ENCODE measurements at places on chromosomes 7 and 10.

GRCh38 chr10:44293306-44293778, 91.6 kb downstream of the CXCL12 start:
- no peak for DNase-seq

DNA sequence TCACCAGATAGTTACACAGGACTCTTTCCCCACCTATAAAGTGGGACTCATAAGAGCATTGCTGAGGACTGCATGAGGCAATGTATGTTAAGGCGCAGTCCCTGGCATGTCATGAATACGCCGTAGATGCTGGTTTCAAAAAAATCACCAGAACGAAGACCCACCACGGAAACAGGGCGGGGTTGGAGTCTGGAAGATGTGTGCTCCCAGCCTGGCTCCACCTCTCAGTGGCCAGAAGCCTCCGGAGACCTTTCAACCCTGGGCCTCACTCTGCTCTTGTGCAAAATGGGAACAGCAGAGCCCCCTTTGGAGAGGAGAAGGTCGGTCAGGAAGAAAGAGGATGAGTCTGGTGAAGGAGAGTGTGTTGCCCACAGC, 12.4 kb upstream of the ZMIZ1 start:
- DNase-seq: no peak

GRCh38 chr10:113562069-113562468, 9.2 kb downstream of the HABP2 start:
- DNase-seq: no peak

GRCh38 chr7:6536262-6537260, 14.7 kb downstream of the GRID2IP start:
- DNase-seq: no peak

- DNase-seq: no peak
These were observed 82.0 kb downstream of the KIF20B start for GRCh38 chr10:89783406-89783805.

DNA sequence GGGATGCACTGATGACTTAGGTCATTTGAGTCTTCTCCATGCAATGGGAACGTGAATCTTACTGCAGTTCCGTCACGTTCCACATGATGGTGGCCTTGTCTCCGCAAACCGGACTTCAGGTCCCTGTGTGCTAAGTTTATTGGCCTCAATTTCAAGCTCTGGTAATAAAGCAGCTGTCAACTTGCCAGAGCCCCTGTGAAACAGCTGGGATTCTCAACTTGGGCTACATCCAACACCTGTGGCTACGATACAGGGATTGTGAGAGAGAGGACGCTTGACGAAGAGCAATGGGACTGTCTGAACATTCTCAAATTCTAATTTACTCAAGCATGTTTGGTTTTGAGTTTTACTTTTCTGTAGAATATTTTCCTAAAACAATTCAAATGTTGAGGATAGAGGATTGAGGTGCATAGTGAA, 174.2 kb downstream of the PTN start:
- no peak for DNase-seq

- peak; percentile 62 for DNase-seq
These were observed 14.6 kb downstream of the EPC1 start for GRCh38 chr10:32332299-32332750.

DNA sequence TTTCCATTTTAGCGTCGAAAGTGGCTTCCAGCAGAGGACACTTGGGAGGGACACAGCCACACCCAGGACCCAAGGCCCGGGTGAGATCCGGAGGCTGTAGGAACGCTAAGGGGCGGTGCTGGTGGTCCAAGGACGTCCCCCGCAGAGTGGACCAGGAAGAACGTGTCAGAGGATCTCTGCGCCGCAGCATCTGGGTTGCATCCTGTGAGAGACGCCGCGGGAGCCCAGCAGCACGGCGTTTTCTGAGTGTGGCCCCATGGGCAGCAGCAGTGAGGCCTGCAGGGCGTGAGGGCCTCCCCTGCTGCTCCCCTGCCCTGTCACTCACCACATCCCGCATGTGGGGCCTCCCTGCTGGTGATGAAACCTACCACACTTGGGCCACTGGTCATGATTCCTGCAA, 40.5 kb upstream of the BNIP3 start:
- no peak for DNase-seq

- DNase-seq: no peak
These were observed 164.6 kb downstream of the PTEN start for GRCh38 chr10:88028072-88028471.

DNA sequence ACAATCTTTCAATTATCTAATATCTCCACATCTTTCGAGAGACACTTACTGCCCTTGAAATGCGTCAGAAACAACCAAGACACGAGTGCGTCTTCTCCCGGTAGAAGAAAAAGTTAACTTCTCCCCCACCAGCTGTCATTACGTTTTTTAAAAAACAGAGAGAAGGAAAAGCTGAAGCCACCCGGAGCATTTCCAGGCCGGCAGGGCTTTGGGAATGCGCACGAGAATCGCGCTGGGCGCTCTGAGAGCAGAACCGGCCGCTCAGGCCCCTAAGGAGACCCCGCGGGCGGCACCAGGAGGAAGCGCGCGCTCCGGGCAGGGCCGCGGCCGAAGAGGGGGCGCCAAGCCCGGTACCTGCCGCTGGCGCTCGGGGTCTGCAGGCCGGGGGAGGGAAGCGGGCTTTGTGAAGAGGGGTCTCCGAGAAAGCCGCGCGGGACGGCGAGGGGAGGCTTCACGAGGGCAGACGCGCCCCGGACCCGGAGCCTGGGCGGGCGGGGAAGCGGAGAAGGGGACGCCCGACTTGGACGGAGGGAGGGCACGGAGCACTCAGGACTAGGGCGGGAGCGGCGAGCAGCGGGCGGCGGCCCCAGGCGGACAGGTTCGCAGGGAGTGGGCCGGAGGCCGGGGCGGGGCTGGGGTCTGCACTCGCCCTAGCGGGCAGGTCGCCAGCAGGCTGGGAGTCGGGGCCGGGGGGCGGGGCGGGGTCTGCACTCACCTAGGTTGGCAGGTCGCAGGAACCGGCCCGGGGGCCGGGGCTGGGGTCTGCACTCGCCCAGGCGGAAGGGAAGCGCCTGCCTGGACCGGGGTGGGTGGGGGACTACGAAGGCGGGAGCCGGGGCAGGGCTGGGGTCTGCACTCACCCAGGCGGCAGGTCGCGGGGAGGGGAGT, 932 bp downstream of the ESYT2 start:
- DNase-seq: peak; percentile 12

- DNase-seq: no peak
These were observed 761.7 kb downstream of the GRID1 start for GRCh38 chr10:85604884-85605283.

All from T follicular helper cell (primary cell).